Activated naive CD4-positive, alpha-beta T cell treated with anti-CD3 and anti-CD28 coated beads for 36 hours (primary cell): ENCODE measurements at places on chromosomes 11 and 22. TPM values are rescaled to one million over a fixed set of nuclear protein-coding genes. Genes with fewer than 3 reads are reported as not detected.

DNA sequence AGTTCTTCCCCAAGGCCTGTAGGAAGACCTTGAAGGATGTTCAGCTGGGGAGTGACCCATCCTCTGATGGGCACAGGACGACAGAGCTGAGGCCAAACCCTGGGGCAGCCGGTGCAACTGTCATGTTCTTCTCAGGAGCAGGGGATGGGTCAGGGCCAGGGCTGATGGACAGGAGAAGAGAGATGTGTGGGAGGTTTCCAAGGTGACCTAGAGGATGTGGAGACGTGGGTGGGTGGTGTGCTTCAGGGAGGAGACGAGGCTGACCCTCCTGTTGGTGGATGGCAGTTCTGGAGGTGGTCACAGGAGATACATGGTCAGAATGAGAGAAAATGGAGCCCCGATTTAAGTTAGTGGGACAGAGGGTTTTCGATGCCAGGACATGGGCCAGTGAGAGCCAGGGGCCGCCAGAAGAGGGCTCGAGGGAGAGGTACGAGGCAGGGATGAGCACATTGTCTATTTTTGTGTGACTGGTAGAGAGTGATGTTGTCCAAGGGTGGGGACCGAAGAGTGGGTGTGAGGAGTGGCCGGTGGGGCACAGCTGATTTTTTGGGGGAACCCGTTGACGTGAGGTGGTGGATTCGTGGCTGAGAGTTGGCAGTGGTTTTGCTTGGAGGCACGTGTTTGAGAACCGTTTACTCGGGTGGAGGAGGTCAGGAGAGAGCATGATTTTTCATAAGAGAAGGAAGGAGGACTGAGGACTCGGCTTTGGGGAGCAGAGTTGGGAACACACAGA is 14.6 kb downstream of the TBC1D22A start:
- H3K36me3 ChIP-seq: no peaks in the 10 kb centered on the region
- no peak for DNase-seq
- peak overlapping the region; percentile 79 for H3K27ac ChIP-seq
- H3K4me1 ChIP-seq: peaks cover 62% of the 10 kb centered on the region
- peak overlapping the region; percentile 44 for H3K4me3 ChIP-seq

Gene NXPE4
- not detected for total RNA-seq

Gene LARGE2
- total RNA-seq: 0.48 TPM

Gene RFPL1
- not detected for total RNA-seq

DNA sequence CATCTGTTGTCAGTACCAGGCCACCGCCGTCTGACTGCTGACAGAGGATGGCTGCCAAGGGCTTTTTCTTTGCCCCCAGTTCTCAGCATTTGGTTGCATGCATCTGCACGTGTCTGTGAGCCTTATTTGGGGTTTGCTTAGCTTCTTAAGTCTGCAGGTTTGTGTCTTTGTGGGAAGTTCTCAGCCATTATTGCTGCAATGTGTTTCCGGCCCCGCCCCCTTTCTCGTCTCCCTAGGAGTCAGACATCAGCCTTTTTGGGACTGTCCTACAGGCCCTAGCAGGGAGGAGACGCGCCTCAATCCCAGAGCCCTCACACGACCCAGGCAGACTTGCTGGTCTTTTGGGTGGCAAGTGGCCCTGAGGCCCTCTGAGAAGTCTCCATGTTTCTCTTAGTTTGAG is 8.0 kb downstream of the MOB2 start:
- H3K4me1 ChIP-seq: no peaks in the 10 kb centered on the region
- DNase-seq: no peak
- no peak overlapping the region for H3K27ac ChIP-seq
- no peak overlapping the region for H3K4me3 ChIP-seq

DNA sequence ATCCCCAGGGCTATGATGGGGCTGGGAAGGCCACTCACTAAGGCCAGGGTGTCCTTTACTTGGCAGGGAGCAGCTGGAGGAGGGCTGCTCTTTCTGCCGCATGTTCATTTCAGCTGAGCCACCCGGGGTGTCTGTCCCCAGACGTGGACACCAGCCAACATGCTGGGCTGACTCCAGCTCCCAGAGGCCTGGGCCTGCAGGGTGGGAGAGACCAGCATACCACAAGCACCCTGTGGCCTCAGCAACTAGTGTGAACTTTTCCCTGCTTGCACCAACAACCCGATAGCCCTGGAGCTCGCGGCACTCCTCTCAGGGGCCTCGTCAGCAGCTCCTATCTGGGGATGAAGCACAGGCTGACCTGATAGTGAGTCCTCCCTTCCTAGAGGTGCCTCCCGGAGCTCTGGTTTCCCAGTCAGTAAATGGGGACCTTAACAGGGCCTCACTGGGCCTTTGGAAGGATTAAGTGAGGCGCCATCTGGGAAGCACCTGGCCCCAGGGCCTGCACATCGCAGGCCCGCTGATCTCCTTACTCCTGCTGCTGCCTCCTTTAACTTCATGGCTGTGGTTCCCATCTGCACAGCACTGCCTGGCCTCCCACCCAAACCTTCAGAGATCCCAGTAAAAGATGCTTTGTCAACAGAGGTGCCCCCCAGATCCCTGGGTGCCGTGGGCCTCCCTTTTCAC is 83.4 kb downstream of the GALNT18 start:
- H3K27me3 ChIP-seq: peaks cover 2% of the 10 kb centered on the region
- H3K27ac ChIP-seq: no peak overlapping the region
- H3K4me1 ChIP-seq: no peaks in the 10 kb centered on the region
- no peak for DNase-seq
- H3K36me3 ChIP-seq: no peaks in the 10 kb centered on the region

- DNase-seq: peak; percentile 45
- no peak overlapping the region for H3K27ac ChIP-seq
- H3K27me3 ChIP-seq: peaks cover 7% of the 10 kb centered on the region
- H3K4me1 ChIP-seq: no peaks in the 10 kb centered on the region
- H3K36me3 ChIP-seq: no peaks in the 10 kb centered on the region
- no peak overlapping the region for H3K4me3 ChIP-seq
Measured at GRCh38 chr11:27158456-27159334, 118.1 kb downstream of the BBOX1 start.

Gene NRXN2
- total RNA-seq: 0.35 TPM

DNA sequence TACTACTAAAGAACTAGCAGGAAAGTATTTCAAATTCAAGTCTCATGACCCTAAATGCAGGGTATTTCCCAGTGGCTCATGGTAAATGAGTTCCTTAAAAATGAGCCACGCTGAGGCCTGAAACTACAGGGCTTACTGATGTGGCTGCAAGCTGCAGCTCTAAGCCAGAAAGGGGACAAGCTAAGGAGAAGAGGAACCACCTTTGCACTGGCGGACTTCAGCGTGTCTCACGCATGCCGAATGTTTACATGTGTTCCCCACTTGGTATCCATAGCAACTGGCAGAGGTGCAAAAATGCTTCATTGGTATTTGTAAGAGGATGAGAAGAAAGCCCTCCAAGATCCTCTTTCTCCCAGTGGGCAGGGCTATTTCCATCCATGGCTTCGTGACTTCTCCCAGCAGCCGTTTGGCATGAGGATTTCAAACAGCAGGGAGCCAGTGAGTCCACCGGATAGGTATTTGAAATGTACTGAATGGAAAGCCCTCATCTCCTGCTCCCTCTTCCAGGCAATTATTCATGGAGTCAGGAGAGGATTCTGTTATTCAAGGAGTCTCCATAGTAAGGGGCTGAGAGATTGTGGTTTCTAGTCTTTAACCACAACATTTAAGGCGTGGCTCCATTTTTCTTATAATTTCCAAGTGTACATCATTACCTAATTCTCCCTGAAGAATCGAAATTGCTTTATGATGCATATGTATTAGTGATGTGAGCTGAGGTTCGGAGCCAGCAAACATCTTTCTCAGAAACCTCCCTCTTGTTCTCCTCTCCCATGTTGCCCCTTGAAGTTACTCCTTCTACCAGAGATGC is 55.3 kb upstream of the CD44 start:
- peak overlapping the region; percentile 66 for H3K4me3 ChIP-seq
- peaks cover 91% of the 10 kb centered on the region for H3K4me1 ChIP-seq
- no peaks in the 10 kb centered on the region for H3K36me3 ChIP-seq
- H3K27me3 ChIP-seq: no peaks in the 10 kb centered on the region

- peak overlapping the region; percentile 71 for H3K27ac ChIP-seq
- no peaks in the 10 kb centered on the region for H3K27me3 ChIP-seq
- peak; percentile 42 for DNase-seq
- H3K4me1 ChIP-seq: peaks cover 25% of the 10 kb centered on the region
- peak overlapping the region; percentile 89 for H3K4me3 ChIP-seq
Measured at GRCh38 chr11:66478729-66479393, 1.4 kb upstream of the DPP3 start.

GRCh38 chr22:35315855-35316745 is 16.4 kb downstream of the TOM1 start:
- no peaks in the 10 kb centered on the region for H3K27me3 ChIP-seq
- no peak overlapping the region for H3K4me3 ChIP-seq
- peaks cover 33% of the 10 kb centered on the region for H3K4me1 ChIP-seq
- peaks cover 4% of the 10 kb centered on the region for H3K36me3 ChIP-seq

Gene FAM181B
- not detected for total RNA-seq

Gene FADD
- 23.6 TPM for total RNA-seq

DNA sequence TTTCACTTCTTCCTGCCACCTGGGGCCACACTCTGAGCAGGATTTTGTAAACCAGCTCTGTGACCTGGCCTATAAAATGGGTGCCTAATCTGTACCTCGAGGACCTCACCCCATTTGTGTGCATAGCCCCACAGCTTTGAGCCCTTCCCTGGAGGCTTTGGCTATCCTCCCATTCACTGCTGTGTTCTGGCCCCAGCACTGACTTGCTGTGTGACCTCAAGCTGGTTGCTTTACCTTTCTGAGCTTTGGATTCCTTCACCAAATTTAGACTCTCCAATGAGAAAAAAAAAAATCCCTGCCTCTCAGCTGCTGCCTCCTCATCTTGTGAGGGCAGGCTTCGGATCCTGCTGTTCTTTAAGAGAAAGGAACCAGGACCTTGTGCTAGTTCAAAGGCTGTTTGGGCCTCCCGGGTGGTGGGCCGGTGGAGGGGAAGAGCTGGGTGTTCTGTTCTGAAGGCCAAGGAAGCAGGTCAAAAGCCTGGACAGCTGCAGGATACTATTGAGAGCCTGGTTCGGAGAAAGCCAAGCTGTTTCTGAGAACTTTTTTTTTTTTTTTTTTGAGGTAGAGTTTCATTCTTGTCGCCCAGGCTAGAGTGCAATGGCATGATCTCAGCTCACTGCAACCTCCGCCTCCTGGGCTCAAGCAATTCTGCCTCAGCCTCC is 1.1 kb upstream of the PYGM start:
- no peak for DNase-seq
- H3K36me3 ChIP-seq: peaks cover 34% of the 10 kb centered on the region
- peaks cover 58% of the 10 kb centered on the region for H3K4me1 ChIP-seq
- H3K4me3 ChIP-seq: no peak overlapping the region
- H3K27ac ChIP-seq: peak overlapping the region; percentile 85

- H3K4me1 ChIP-seq: no peaks in the 10 kb centered on the region
- H3K36me3 ChIP-seq: no peaks in the 10 kb centered on the region
- no peak overlapping the region for H3K4me3 ChIP-seq
- DNase-seq: peak; percentile 37
Measured at GRCh38 chr11:45267052-45267451, 19.1 kb downstream of the SYT13 start.

DNA sequence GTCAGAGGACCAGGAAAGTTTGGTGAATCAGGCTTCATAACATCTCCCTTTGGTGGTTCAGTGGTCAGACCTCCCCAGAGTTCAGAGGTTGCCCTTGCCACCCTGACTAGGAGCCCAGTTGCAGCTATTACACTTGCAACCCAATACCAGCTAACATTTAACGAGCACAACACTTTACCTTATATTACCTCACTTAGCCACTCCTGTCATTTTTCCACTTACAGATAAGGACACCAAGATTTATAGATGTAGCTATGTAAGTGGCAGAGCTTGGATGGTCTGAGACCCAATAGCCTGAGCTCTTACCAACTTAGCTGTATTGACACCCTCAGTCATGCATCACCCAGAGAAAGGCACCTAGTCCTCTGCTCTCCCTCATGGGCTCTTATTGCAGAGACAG is 234.7 kb downstream of the INSC start:
- no peak overlapping the region for H3K4me3 ChIP-seq
- peaks cover 2% of the 10 kb centered on the region for H3K27me3 ChIP-seq
- no peaks in the 10 kb centered on the region for H3K4me1 ChIP-seq
- no peak for DNase-seq
- H3K27ac ChIP-seq: no peak overlapping the region
